Immature natural killer cell (primary cell): ENCODE measurements at places on chromosomes 12 and 14.

DNA sequence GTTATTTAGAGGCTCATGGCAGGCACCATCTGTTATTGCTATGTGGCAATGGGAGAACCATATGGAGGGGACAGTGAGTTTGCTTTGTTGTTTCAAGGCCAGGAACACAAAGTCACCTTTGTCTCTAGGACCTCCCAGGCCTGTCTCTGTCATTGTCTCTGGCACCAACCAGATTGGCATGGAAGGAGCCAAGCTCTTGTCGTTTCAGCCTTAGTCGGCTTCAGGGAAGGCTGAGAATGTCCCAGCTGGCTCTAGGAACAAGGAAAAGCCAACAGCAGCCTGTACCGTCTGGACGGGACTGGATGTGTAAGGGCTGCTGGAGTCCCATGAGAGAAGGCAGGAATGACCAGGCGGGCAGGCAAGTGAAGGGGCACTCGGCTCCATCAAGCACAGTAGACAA, 29.2 kb downstream of the RPH3A start:
- DNase-seq, result no peak

DNA sequence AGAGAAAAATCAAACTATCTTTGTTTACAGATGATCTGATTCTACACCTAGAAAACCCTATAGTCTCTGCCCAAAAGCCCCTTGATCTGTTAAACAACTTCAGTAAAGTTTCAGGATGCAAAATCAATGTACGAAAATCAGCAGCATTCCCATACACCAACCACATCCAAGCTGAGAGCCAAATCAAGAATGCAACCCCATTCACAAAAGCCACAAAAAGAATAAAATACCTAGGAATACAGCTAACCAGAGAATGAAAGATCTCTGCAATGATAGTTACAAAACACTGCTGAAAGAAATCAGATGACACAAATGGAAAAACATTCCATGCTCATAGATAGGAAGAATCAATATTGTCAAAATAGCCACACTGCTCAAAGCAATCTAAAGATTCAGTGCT, 265.7 kb downstream of the AEBP2 start:
- DNase-seq, result no peak

DNA sequence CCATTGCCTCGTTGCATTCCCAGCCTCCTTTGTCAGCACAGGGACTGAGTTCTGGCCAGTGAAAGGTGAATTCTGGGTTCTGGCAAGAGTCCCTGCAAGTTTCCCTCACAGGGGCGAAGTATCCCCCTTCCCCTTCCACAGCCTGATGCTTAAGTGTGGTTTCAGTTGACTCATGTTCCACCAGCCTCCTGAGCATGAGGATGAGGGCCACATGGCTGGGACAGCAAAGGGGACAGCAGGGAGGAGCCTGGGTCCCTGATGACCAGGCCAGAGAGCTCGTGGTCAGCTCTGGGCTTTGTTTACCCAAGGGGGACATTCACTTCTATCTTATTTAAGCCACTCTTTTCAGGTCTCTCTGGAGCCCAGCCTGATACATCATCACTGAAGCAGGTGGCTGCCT, 36.5 kb downstream of the CACNA2D4 start:
- no peak for DNase-seq

GRCh38 chr12:59298296-59298695, 297.5 kb upstream of the SLC16A7 start:
- DNase-seq, result no peak

GRCh38 chr12:125069616-125070015, 4.4 kb downstream of the AACS start:
- DNase-seq, result no peak
